ENCODE measurements at places on chromosomes 16 and 17.

DNA sequence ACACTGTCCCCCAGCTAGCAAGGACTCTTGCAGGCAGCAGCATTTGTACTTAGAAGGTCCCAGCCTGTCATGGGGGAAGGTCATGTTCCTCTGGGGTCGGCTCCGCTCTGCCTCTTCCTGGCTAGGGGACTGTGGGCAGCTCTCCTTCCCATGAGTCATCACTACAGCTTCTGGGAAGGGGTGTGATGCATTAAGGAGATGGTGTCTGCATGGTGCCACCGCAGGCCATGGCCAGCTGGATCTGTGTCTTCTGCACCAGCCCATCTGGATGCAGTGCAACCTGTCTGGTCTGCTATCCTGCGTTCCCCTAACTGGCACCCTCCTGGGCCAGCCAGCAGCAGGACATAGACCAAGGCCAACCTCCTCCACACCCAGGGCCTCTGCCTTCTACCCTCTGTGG lies 6.3 kb downstream of the STARD3 start:
- no peak for DNase-seq

DNA sequence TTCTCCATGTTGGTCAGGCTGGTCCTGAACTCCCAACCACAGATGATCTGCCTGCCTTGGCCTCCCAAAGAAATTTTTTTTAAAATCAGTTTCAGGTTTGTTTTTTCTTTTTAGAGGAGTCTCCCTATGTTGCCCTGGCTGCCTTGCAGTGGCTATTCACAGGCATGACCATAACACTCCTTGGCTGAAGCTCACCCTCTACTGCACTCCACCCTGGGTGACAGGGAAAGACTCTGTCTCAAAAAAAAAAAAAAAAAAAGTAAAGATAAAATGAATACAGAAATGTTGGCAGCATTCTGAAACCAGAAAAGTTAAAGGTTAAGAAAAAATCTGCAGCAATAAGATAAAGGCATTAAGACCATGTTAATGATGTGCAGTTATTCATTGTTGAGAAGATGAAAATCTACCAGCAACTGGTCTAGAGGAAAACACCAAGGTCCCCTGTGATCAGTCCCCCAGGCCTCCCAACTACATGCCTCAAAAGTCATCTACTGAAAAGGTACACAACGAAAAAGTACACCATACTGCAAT lies 15.1 kb downstream of the YWHAE start:
- DNase-seq, result no peak

GRCh38 chr17:73770849-73771229 lies 126.6 kb upstream of the SDK2 start:
- no peak for DNase-seq

GRCh38 chr17:77909816-77910215 lies 48.7 kb upstream of the TNRC6C start:
- DNase-seq, result no peak

DNA sequence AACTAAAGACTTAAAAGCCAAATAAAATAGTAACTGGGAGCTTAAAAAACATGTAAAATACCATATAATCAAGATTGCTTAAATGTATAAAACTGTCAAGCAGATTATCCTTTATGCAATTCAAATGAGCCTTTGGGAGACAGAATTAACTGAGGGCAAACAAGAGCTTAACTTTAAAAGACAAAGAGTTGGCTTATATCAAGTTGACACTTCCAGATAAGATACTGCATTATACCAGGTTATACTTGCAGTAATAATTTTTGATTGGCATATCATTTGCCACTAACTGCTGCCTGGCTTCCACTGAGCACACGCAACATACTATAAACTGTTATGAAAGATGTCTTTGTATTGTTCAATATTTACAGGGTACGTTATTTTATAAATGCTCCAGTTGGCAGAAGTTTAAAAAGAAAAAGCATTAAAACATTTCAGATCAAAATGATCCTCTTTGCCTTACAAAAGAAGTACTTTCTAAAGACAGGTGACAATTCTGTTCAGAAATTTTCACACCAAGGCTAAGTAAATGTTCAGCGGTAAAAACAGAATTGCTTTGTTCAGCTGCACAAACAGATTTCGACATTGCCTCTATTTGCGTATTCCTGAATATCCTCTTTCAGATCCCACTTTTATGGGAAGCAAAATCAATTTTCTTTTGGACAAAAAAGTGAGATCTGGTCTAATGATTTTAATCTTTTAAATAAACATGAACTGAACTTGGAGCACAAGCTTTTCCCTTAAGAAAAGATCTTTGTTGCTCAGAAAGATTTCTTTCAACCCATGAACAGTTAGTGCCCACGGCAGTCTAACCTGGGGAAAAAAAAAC lies 50.7 kb downstream of the TOX3 start:
- no peak for DNase-seq

- DNase-seq, result no peak
These were observed 62.8 kb upstream of the B4GALNT2 start for GRCh38 chr17:49069585-49070273.

DNA sequence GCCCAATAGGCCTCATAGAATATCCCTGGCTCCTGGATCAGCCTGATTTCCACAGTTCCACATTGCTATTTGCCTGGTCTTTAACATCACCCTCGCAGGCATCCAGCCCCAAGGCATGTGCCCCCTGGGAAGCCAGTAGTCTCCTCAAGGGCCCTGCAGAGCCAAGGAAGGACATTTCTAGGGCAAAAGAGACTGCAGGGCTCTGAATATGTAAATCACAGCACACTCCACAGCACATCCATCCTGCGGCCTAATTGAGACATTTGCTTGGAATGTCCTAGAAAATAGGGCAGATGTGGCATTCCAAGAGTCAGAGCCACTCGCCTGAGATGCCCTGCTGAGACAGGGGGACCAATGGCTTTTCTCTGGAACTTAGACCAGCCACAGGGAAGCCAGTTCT lies 11.4 kb upstream of the C16orf78 start:
- DNase-seq, result no peak

DNA sequence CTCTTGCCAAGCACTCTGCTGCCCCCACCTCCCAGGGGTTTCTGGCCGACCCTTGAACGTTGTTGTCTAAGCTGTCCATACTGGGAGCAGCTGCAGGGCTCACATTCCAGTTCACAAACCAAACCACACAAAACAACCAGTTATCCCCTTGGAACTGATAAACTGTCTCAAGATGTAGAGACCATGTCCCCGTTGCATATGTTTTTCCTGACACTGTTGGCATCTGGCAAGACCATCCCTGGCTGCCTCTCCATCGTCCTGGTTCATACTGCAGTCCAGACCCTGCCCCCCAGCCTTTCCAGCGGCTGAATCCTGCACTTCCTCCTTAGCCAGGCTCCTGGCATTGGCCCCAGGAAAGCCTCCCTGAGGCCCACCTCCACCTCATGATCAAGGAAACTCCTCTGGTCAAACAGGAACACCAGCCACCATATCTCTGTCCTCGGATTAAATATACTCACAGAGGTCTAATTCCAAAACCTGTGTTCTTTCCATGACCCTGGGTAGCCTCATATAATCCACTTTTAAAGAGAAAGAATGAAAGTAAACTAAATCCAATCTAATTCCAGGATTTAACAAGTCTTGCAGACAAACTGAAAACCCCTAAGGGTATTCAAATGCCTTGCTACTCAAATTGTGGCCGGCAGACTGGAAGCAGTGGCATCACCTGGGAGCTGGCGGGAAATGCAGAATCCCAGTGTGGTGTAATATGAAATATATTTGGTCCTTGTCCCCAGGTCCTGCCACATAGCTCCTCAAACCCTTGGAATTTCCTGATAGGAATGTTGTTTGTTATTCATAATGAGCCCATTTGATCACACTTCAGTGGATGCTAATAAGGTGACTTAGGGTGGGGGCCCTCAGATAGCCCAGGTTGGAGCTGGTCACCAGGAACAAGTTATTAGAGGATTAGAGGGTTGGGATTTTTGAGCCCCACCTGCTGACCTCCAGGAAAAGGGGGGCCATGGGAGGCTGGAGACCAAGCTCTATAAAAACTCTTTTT lies 14.2 kb downstream of the GAS7 start:
- DNase-seq, result no peak

Measured in smooth muscle cell of the brain vasculature (primary cell).